ENCODE measurements at places on chromosomes 12 and 14. TPM values are rescaled to one million over a fixed set of nuclear protein-coding genes. Genes with fewer than 3 reads are reported as not detected.

C3AR1 gene
- 16.8 TPM for total RNA-seq

FOXJ2 gene
- total RNA-seq = 16.6 TPM

SLC6A15 gene
- total RNA-seq = 1.1 TPM

FOXN4 gene
- 1.9 TPM for total RNA-seq

SCNN1A gene
- 1.1 TPM for total RNA-seq

TIMM9 gene
- 70.3 TPM for total RNA-seq

DCN gene
- 1,612 TPM for total RNA-seq

ASIC1 gene
- 6.9 TPM for total RNA-seq

IRF9 gene
- total RNA-seq = 55.6 TPM
